ENCODE measurements at places on chromosomes 4 and X.

DNA sequence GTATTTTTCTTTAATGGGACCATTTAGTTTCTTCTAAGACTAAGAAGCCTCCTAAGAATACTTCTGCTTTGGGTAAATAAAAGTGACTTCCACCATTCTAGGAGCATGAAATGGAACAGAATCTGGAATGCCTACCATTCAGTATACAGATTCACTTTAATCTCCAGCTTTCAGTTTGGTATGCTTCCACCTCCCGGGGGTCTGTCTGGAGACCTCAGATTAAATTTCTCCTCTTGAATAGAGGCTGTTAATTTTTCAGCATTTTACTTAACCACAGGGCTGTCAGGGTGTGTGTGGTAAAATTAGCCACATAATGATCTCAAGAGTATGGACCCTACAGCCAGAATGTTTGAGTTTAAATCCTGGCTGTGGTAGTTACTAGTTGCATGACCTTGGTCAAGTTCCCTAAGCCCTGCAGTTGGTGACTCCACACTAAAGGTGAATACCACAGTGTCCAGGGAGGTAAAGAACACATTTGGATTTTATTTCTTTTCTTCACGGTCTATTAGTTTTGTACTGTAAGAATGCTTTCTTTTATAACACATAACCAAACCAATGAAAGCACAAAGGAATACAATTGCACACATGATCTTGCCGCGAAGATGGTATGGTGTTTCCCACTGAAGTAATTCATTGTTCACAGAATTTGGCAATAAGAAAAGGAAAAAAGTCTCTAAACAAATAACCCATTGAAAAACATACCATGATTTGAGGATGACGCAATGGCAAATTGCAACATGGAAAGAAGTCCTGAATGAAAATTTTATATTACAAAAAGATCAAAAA, 37.3 kb upstream of the TRIM2 start:
- DNase-seq, result no peak

DNA sequence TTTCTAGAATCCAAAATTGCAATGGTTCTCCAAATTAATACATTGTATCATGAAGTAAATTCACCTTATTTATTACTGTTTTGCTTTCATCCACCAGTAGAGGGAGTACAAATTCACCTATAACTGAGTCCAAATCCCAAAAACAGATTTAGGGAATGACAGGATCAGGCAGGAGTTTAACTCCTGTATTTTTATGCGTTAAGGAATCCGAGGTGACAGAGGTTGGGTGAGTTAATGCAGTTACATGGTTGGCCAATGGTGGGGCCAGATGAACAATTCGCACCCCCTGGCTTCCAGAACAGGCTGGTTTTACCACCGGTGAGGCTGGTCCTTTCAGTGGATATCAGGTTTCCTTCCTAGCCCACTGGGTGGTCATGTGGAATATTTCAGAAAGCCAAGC, 82.4 kb downstream of the MTNR1A start:
- no peak for DNase-seq

- DNase-seq, result no peak
Observed at GRCh38 chr4:141501931-141502330, 134.5 kb upstream of the IL15 start.

GRCh38 chrX:120773801-120774200, 101.9 kb downstream of the CT47B1 start:
- no peak for DNase-seq

GRCh38 chr4:182531555-182532162, 288.5 kb downstream of the TENM3 start:
- no peak for DNase-seq

GRCh38 chr4:42284030-42284429, 113.3 kb upstream of the SHISA3 start:
- DNase-seq, result no peak

- DNase-seq, result no peak
Observed at GRCh38 chrX:152614791-152615190, 22.9 kb upstream of the GABRQ start.

GRCh38 chrX:147850875-147851274, 60.8 kb upstream of the FMR1 start:
- no peak for DNase-seq

GRCh38 chrX:120262859-120263708, 12.5 kb downstream of the ZBTB33 start:
- DNase-seq, result no peak

DNA sequence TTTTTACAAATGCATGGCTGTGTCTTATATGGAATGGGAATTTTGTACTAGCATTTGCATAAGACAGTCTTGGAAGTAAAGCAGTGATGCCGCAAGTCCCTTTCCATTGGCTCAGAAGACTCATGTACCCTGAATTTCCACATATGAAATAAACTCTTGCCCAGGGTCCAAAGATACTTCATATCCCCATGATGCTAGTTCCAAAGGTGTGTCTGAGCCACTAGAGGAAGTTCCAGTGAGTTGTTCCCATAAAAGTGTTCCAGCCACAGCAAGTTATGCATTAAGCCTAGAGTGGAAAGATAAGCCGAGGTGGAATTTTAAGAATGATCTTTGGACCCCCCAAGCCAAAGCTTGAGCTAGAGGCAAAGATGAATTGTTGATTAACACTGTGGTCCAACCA, 9.3 kb upstream of the CEP135 start:
- DNase-seq, result no peak

- no peak for DNase-seq
Observed at GRCh38 chr4:100985576-100985975, 361.8 kb downstream of the PPP3CA start.

DNA sequence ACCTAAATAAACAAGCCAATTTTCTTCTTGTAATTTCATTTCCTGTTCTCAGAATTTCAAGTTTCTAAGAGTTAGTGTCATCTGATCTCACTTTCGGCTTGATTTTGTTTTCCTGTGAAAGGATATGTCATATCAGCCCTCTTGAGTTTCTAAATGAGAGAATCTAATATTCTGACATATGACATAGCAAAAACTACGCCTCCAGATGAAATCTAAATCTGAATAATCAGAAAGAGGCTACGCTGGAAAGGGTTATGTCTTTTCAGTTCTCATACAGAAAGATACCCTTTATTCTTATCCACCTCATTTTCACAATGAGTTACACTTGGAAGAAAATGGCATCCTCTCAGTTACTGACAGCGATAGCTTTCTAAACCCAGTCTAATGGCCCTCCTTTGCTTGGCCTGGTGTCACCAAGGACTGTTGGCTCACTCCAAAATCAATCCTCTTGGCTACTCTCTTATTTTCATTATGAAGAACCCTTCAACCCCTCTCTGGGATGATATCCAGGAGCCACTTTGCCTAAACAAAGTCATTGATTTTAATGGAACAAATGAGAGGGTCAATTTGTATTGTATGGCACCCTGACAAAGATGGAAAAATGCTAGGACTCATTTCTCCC, 65.6 kb downstream of the ASB9 start:
- DNase-seq, result no peak

DNA sequence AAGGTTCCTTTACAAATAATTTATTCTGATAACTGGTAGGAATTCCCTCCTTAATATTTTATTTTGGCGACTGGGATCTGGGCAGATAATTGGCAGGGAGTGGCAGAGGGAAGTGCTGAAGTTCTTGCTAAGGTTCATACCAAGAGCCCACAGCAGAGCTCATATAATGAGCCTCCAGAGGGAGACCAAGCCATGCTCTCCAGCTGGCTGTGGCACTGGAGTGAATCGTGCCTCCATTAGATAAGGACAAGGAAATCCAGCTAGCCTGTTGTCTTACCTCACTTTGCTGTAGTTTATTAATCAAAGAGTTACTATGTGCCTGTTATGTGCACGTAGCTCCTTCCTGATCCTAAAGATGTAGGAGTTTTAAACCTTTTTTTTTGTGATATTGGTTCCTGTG, 1.3 kb downstream of the ASB12 start:
- no peak for DNase-seq

GRCh38 chrX:791479-792034, 161.0 kb downstream of the SHOX start:
- no peak for DNase-seq

DNA sequence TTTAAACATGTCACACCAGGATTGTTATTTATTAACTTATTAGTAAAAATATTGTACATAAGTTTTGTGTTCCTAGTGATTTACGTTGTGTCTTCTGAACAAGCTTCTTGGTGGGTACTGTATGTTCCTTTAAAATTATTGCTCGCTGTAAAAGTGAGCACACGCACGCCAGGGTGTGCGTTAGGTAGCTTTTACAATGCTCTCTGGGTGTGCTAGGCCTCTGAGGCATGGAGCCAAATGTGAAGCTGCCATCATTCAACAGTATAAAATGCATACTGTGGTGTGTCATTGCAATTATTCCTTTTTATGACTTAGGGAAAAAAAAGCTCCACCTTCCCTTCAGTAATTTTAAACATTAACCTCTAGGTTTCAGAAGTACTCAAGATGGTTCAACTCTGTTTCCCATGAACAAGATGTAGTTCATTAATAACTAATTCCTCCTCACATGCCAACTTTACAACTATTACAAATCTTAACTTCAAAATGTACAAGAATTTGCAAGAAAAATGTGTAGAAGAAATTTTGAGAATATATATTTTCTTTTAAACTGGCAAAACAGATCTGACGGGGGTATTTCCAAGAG, 42.4 kb downstream of the ATOH1 start:
- no peak for DNase-seq

GRCh38 chr4:130486186-130486585, 1390.2 kb downstream of the C4orf33 start:
- no peak for DNase-seq

GRCh38 chr4:121535351-121535750, 154.5 kb upstream of the QRFPR start:
- DNase-seq, result no peak

- no peak for DNase-seq
Observed at GRCh38 chr4:54095110-54095825, 4.7 kb upstream of the GSX2 start.

DNA sequence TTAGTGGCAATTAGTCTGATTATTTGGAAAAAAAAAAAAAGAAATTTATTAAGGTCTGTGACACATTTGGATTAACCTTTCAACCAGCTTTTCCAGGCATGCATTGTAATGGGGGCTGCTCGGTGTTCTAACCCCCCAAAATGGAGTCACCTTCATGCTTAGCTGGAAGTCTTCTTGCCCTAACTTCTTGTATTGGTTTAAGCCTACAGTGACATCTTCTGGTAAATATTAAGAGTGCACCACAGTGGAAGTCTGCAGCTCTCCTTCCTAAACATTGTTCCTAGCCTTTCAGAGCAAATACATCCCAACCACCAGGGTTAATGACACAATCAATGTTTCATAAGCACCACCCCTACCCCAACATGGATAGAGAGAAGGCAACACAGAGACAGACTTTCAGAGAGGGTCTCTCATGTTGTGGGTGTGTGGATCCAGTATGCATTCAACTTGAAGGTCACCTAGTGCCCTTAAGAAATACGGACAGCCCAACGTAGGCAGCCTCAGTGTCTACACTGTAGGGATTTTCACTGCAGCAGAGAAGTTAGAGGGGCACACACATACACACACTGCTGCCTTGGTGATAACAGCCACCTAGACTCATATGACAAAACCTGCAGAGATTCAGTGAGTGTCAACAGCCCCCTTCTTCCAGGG, 142.9 kb upstream of the MBNL3 start:
- no peak for DNase-seq

DNA sequence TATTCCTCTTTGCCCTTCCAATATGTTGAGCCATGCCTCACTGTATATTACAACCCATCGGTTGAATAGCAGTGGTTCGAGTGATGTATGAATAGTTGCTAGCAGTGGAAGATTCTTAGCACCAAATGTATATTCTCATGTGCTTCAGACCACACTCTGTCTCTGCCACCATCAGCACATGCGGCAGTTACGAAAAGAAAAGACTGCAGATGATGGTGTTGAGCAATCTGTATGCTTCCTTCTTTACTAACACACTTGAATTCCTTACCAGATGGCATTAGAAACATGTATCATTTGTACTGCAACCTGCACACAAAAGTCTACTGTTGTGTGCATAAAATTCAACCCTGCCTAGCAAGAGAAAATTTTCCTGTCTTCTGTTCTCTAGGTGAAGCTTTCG, 214.6 kb downstream of the ENOX2 start:
- DNase-seq, result no peak

- no peak for DNase-seq
Observed at GRCh38 chrX:86023811-86024210, 23.5 kb downstream of the CHM start.

GRCh38 chrX:43718546-43718945, 62.4 kb downstream of the MAOA start:
- DNase-seq, result no peak

GRCh38 chr4:165096776-165097175, 15.9 kb downstream of the TMEM192 start:
- no peak for DNase-seq
